ENCODE measurements at places on chromosomes 3 and 15.

DNA sequence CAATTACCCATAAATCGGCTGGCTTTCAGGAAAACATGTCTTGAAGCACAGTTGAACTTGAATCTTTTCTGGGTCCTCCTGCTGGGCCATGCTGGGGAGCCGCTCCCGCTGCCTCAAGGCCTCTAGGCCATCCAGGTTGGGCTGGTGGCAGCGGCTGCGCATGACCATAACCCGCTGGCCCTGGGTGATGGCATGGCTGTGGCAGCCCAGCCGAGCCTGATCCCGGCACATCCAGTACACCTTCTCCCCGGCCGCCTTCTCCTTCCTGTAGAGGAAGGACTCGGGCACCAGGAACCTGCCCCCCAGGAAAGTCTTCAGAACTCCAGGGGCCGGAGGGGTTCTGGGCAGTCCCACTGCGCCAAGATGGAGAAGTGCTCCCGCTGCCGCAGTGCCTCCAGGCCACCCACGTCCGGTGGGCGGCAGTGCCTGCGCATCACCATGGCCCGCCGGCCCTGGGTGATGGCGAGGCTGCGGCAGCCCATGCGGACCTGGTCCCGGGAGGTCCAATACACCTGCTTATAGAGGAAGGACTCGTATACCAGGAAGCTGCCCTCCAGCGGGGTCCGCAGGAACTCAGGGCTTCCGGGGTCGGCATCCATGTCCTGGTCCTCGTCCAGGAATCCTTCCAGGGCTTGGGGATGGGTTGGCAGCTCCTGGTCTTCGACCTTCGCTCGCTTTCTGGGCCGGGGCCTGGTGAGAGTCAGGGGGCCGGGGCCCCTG, 84.3 kb upstream of the FXR1 start:
- no peak for DNase-seq

DNA sequence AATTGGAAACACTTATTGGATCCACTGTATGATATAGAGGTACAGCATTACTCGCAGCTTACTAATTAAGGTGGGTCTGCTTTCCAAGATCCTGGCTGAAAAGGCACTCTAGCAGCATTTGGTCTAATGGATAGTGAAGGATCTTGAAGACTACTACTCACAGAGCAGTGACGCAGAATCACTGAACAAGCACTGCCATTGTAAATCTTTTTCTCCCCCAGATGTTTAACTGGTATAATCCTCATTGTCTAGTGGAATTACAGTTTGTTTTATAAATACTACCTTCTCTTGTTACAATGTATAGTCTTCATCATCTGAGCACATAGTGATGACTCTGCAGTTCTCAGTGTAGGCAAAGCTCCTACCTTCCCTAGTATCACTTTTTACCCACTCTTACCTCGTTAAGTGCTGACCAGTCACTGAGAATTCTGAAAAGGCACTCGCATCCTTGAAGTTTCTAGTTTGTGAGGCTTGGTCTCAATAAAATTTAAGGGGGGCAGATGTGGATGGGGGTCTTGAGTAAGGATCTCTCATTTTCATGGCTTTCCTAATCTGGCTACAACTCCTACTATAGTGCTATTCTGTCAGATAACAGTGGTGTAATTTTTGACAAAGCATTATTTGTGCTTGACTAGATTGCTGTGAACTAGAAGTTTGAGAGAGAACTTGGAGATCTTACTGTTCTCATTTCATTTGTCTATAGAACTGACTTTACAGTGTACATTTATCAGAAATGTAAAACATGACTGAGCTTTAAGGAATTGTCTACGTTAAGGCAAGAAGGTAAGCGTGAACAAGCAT, 23.2 kb downstream of the MAPK6 start:
- DNase-seq: no peak

DNA sequence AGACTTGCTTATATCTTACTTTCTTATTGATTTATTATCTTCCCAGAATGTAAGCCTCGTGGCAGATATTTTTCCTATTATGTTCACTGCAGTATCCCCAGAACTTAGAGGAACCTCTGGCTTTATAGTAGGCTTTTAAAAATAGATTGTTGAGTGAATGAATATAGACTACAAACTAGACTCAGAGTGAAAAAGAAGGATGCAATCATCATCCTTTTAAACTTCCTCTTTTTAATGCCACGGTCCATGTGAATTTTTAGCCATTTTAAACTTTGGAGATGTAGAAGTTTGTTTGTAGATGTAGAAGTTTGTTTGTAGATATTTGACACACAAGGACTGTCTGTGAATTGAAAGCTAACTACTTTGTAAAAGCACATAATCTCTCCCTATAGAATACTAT, 7.2 kb upstream of the P2RY12 start:
- DNase-seq: no peak

- no peak for DNase-seq
These were observed 70.8 kb downstream of the AKAP13 start for GRCh38 chr15:85451099-85451700.

GRCh38 chr3:71494212-71494611, 89.3 kb downstream of the FOXP1 start:
- DNase-seq: no peak

- DNase-seq: no peak
These were observed 134.0 kb downstream of the MFSD1 start for GRCh38 chr3:158935846-158936245.

GRCh38 chr3:151843275-151843674, 29.4 kb downstream of the AADAC start:
- DNase-seq: no peak

DNA sequence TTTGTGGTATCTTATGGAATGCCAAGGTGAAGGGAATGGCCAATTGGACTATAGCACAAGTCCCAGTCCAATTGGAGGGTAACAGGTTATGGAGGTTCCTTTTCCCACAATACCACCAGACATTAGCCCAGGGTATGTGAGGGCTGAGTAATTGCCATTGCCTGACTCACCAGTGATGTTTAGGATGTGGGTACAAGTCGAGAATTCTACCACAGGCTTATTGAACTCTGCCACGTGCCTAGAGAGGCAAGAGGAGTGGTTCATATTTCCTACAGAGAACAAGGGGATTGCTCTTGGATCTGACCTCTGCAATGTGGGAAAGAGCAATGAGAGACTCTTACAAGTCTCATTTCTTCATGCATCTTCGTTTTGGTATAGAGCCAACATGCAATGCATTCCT, 85.0 kb upstream of the XCR1 start:
- no peak for DNase-seq

DNA sequence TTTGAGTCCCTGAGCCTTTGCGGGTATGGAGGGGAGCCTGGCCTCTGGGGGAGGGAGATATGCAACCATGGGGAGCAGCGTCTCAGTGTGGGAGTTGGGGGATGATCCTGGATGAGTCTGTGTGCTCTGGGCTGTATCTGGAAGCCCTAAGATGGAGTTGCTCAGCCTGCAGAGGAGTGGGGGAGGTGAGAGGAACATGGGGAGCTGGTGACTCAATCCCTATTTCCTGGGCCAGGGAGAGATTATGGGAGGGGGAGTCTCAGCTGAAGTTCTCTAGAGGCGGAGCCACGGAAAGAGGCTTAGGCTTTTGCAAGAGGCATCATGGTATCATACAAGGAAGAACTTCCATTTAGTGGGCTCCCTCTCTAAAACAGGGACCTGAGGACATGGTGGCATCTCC, 59.5 kb upstream of the TMEM115 start:
- no peak for DNase-seq

DNA sequence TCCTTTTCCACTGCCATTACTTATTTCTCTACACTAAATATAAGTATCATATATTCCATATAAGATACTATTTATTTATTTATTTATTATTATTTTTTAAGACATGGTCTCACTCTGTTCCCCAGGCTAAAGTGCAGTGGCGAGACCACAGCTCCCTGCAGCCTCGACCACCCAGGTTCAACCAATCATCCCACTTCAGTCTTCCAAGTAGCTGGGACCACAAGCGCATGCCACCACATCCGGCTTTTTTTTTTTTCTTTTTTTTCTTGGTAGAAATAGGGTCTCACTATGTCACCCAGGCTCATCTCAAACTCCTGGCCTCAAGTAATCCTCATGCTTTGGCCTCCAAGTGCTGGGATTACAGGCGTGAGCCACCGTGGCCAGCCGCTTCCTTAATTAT, 56.6 kb downstream of the TP53BP1 start:
- DNase-seq: no peak

GRCh38 chr15:43928152-43928551, 101.3 kb downstream of the WDR76 start:
- DNase-seq: no peak

DNA sequence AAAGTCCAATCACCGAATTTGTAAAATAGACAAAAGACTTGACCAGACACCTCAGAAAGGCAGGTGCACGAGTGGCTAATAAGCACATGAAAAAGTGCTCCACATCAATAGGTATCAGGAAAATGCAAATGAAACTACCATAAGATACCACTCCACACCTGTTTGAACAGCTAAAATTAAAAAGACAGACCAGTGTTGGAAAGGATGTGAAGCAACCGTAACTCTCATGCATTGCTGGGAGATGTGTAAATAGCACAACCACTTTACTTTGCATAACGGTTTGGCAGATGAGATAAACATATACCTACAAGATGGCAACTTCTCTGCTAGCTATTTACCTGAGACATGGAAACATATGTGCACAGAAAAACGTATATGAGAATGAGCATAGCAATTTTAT, 56.9 kb downstream of the CADPS start:
- DNase-seq: no peak

DNA sequence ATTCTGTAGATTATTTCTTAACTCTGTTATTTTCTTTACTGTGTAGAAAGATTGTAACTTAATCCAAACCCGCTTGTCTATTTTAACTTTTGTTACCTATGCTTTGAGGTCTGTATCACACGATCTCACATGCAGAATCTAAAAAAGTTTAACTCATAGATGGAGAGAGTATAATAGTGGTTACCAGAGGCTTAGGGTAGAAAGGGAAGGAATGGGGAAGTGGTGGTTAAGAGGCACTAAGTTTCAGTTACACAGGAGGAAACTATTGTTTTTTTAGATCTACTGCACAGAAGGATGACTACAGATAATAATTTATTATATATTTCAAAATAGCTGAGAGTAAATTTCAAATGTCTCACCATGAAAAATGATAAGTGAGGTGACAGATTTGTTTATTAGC, 515.2 kb downstream of the RSL24D1 start:
- DNase-seq: no peak

DNA sequence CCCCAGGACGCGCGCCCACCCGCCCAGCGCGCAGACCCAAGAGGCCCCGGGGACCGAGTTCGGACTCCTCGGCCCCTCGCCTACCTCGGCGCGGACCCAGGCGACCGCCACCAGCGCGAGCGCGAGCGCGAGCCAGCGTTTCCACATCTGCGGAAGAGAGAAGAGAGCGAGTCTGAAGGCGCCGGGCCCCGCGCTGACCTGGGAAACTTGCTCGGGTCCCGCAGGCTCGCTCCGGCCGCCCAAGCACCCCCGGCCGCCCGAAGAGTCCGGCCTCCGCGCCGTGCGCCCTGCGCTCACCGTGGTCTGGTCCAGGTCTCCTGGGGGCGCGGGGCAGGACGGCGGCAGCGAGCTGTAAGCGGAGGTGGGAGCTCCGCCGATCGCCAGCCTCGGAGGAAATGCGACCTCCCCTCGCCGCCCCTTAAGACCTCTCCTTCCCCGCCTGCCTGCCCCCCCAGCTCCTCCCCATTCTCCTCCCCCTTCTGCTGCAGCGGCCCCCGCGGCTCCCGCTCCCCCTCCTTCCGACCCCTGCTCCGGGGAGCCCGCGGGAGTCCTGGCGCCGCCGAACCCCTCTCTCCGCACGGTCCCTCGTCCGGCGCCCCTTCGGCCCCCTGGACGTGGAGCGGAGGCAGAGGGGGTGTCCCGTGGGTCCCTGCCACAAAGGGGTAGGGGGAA, at the start of gene FSTL1:
Gene FSTL1 (minus strand): TSS at position 393 of the 672 bp plus-strand sequence. CDS start 246 bp downstream, at position 147.
- no peak for DNase-seq

DNA sequence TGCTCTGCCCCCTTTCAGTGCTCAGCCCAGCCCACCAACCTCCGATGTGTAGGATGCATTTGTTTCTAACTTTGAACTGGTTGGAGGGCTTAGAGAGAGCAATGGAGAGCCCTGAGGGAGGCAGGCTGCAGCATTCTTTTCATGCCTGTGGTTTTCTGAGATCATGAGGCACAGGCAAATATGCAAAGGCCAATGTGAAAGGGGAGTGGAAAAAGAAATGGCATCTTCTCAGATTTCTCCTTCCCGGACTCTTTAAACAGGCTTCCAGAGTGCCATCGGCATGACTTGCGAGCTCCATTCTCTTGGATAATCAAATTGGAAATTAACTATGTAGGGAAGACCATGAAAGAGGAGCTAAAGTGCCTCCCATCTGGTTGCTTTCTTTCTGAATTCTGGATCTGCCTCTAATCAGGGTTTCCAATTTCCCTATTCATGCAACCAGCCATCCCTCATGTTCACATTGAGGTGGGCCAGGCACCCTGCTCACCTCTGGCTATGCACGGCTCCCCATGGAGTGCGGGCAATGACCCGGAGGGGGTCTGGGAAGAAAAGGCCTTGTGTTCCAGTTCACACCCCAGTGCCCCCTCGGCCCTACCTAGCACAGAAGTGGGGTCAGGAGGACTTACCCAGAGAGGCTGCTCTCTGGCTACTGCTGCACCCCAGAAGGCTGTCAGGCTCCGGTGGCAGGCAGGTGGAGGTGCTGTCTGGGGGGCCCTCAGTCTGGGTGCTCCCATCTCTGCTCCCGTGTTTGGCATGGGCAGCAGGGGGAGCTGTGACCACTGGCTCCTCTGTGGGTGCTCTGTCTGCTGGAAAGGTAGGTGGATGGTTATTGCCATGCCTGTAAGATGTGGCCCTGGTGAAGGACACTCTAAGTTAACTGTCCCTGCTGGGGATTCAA, 16.1 kb downstream of the AMOTL2 start:
- DNase-seq: no peak

DNA sequence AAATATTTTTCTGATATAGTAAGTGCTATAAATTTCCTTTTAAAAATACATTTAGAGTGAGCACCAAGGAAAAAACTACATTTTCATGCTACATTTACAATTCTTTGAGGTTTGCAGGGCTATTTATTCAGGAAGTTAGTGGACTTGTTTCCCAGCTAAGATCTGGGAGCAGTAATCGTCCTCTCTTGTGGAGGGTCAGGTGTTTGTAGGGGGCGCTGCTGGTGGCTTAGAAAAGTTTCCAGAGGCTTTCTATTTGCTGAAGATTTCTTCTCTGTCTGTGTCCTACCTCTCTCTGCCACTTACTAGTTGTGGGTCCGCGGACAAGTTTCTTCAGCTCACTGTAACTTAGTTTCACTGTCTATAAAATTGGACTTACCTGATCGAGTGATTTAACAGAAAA, 163.9 kb downstream of the PEX5L start:
- DNase-seq: no peak

- no peak for DNase-seq
These were observed 130.1 kb downstream of the P2RY1 start for GRCh38 chr3:152964911-152965609.

GRCh38 chr15:35479423-35479822, 66.5 kb downstream of the DPH6 start:
- DNase-seq: no peak

DNA sequence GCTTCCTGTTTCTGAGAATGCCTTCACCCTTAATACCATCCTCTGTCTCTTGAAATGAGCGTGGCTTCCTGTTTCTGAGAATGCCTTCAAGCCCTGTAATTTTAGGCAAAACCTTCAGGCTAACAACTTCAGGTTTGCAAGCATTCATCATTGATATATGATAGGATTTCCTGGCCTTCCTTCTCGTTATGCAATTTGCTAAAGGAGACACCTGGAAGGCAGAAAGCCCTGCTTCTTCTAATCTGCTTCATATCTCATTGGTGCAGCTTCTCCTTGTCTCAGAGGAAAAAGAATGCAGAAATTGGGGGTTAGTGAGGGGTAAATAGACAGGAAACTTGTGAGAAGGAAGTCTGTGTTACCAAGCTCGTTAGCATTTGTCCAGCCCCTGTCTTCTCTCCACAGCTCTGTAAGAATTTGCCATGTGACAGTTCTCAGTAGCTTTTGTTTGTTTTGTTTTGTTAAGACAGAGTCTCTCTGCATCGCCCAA, 7.3 kb downstream of the ARL6IP5 start:
- DNase-seq: no peak

GRCh38 chr3:54905261-54905888, 22.5 kb downstream of the LRTM1 start:
- DNase-seq: no peak
